ENCODE measurements at places on chromosomes 2 and 18. TPM values are rescaled to one million over a fixed set of nuclear protein-coding genes. Genes with fewer than 3 reads are reported as not detected.

- peaks cover 2% of the 10 kb centered on the region for H3K36me3 ChIP-seq
- no peaks in the 10 kb centered on the region for H3K27me3 ChIP-seq
- no peak for DNase-seq
- no peak overlapping the region for H3K27ac ChIP-seq
- no peaks in the 10 kb centered on the region for H3K4me1 ChIP-seq
- H3K4me3 ChIP-seq: no peak overlapping the region
These were observed 1567.5 kb upstream of the LRRTM1 start for GRCh38 chr2:81872006-81872405.

- DNase-seq: no peak
- no peaks in the 10 kb centered on the region for H3K27me3 ChIP-seq
- no peaks in the 10 kb centered on the region for H3K4me1 ChIP-seq
- H3K27ac ChIP-seq: no peak overlapping the region
- peaks cover 4% of the 10 kb centered on the region for H3K36me3 ChIP-seq
These were observed 334.4 kb upstream of the DLGAP1 start for GRCh38 chr18:4789506-4789905.

- H3K4me1 ChIP-seq: peaks cover 5% of the 10 kb centered on the region
- H3K27ac ChIP-seq: no peak overlapping the region
- DNase-seq: no peak
- H3K27me3 ChIP-seq: peaks cover 6% of the 10 kb centered on the region
These were observed 110.2 kb upstream of the CYRIA start for GRCh38 chr2:16775899-16776231.

DNA sequence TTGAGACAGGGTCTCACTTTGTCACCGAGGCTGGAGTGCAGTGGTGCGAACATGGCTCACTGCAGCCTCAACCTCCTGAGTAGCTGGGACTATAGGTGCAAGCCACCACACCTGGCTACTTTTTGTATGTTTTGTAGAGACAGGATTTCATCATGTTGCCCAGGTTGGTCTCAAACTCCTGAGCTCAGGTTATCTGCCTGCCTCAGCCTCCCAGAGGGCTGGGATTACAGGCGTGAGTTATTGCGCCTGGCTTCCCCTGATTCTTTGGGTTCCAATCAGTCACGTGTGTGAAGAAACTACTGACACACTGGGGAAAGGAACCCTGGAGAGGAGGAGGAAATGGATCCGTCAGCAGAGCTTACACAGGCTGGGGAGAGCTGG is 22.3 kb upstream of the RAB10 start:
- no peak overlapping the region for H3K4me3 ChIP-seq
- no peaks in the 10 kb centered on the region for H3K36me3 ChIP-seq
- peaks cover 9% of the 10 kb centered on the region for H3K4me1 ChIP-seq
- no peaks in the 10 kb centered on the region for H3K27me3 ChIP-seq
- no peak overlapping the region for H3K27ac ChIP-seq

Gene WBP1
- total RNA-seq: 89.7 TPM

- no peak for DNase-seq
- peaks cover 14% of the 10 kb centered on the region for H3K27me3 ChIP-seq
These were observed 87.3 kb downstream of the ALK start for GRCh38 chr2:29834036-29834540.

Gene PLCL1
- 0.32 TPM for total RNA-seq

Gene ASB18
- not detected for total RNA-seq

Gene C2orf66
- 0.23 TPM for total RNA-seq

- H3K36me3 ChIP-seq: no peaks in the 10 kb centered on the region
- no peaks in the 10 kb centered on the region for H3K27me3 ChIP-seq
- no peak overlapping the region for H3K4me3 ChIP-seq
These were observed 147.9 kb downstream of the LNPK start for GRCh38 chr2:175854129-175854528.

- H3K27ac ChIP-seq: peak overlapping the region; percentile 97
- H3K27me3 ChIP-seq: no peaks in the 10 kb centered on the region
- peak overlapping the region; percentile 45 for H3K4me3 ChIP-seq
- H3K4me1 ChIP-seq: peaks cover 45% of the 10 kb centered on the region
- DNase-seq: peak; percentile 62
These were observed 141.9 kb upstream of the LGALSL start for GRCh38 chr2:64311948-64312621.

DNA sequence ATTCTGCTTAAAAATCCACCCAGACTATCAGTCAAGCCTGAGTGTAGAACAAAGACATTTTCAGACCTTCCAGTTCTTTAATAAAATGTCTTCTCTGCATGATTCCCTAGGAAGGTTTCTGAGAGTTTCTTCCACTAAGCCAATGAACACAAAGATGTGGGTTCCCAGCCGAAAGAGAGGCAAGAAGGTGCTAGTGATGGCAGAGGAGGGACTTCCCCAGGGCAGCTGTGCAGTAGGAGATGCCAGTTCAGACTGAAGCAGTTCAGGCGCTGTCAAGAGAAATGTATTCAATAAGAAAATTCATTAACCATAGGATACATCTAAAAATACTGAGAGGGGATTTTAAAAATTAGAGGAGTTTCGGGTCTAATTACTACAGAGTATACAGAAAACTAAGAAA is 83.3 kb downstream of the RND3 start:
- DNase-seq: no peak
- H3K27me3 ChIP-seq: no peaks in the 10 kb centered on the region
- no peak overlapping the region for H3K27ac ChIP-seq
- peaks cover 23% of the 10 kb centered on the region for H3K4me1 ChIP-seq
- peaks cover 5% of the 10 kb centered on the region for H3K36me3 ChIP-seq
- no peak overlapping the region for H3K4me3 ChIP-seq

DNA sequence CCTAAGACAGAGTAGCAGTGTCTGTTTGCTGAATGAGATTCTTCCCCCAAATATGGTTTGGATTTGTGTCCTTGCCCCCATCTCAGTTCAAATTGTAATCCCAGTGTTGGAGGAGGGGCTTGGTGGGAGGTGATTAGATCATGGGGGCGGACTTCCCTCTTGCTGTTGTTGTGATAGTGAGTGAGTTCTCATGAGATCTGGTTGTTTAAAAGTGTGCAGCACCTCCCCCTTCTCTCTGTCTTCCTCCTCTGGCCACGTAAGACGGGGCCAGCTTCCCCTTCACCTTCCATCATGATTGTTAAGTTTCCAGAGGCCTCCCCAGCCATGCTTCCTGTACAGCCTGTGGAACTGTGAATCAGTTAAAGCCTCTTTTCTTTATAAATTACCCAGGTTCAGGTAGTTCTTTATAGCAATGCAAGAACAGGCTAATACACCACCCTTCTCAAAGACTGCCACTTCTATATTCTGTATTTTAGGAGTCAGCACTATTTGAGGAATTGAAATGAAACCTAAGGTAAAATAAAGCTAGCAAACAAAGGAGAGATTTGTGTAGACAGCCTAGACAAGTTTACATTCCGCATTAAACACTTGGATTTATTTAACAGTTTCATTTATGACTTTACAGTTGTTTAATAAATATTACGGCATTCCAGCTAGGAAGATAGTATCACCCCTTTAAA is 21.6 kb downstream of the FBXO36 start:
- H3K27ac ChIP-seq: peak overlapping the region; percentile 44
- DNase-seq: no peak
- H3K27me3 ChIP-seq: no peaks in the 10 kb centered on the region
- peaks cover 5% of the 10 kb centered on the region for H3K4me1 ChIP-seq
- peaks cover 7% of the 10 kb centered on the region for H3K36me3 ChIP-seq
